Panc1 (cell line): ENCODE measurements at places on chromosomes 11 and 22.
A peak's percentile ranks its signal among the peaks of the same experiment; 100 is the strongest.

- peak; percentile 13 for DNase-seq
Measured at GRCh38 chr22:20571531-20572007, 64.2 kb downstream of the MED15 start.

DNA sequence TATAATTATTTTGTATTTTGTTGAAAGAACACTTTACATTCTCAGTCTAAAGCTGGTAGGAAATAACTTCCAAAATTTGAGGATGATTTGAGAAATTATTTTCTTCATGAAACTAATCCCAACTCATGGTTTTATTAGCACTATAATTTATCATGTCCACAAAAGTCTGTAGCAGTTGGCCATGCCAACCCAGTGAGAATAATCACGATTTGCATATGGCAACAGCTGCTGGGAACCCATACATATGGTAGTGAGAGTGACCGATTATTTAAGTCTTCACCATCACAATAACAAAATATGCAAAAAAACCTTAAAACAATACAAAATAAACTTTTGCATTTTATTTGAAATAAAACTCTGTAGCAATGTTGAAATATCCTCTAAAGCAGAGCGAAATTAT, 445.9 kb upstream of the ANO3 start:
- DNase-seq = no peak

- no peak for DNase-seq
Measured at GRCh38 chr11:88345949-88346348, 8.4 kb upstream of the CTSC start.

GRCh38 chr11:8341996-8342395, 78.3 kb upstream of the LMO1 start:
- no peak for DNase-seq

- DNase-seq = no peak
Measured at GRCh38 chr11:120404495-120404894, 68.3 kb downstream of the ARHGEF12 start.

DNA sequence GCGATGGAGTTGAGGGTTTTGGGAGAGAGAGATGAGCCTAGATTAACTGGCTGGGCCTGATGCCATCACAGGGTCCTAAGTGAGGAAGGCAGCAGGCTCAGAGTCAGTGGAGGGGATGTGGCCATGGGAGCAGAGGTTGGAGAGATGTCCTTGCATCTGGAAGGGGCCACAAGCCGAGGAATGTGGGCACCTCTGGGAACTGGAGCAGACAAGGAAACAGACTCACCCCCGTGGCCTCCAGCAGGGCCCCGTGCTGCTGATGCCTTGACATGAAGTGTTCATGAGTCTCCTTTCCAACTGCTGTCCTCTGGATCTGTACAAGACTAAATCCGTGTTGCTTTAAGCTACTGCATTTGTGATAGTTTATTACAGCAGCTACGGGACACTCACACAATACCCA, 49.2 kb downstream of the SHISAL1 start:
- DNase-seq = no peak

GRCh38 chr22:20009018-20009491, 7.6 kb downstream of the ARVCF start:
- DNase-seq = no peak

GRCh38 chr11:132960273-132961078, 571.8 kb downstream of the OPCML start:
- no peak for DNase-seq

- DNase-seq = no peak
Measured at GRCh38 chr11:31940371-31941037, 129.4 kb upstream of the PAX6 start.

GRCh38 chr22:50255099-50255498, 4.0 kb upstream of the HDAC10 start:
- DNase-seq = no peak

DNA sequence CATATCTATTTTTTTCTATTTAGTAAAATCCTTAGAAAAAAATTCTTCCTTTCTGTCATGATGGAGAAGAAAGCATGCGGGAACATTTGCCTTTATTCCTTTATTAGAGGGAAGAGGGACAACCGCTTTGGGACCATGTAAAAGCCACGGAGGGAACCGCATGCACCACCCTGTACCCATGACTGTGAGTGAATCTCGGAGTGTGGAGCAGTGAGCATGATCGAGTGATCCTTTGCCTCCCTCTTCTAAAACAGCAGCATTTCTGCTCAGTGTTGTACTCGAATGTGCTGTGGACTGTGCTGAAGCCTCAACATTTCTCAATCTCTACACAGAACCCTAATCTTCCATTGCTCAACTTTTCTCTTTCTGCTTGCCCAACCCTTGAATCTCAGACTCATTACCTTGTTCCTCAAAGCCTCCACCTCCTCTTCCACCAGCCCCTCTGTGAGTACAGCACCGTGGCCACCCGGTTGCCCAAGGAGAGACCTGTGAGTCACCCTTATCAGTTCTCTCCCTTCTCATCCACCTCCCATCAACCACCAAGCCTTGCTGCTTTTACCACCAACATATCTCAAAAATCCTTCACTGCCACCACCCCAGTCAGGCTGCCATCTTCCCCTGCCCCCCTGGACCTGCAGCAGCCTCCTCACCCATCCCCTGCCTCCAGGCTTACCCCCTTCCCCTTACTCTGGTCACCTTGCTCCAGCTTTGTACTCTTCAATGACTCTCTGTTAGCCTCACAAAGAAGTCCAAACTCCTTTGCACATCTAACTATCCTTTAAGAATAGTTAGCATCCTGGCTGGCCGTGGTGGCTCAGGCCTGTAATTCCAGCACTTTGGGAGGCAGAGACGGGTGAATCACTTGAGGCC, 103.1 kb downstream of the NAT10 start:
- DNase-seq = no peak

DNA sequence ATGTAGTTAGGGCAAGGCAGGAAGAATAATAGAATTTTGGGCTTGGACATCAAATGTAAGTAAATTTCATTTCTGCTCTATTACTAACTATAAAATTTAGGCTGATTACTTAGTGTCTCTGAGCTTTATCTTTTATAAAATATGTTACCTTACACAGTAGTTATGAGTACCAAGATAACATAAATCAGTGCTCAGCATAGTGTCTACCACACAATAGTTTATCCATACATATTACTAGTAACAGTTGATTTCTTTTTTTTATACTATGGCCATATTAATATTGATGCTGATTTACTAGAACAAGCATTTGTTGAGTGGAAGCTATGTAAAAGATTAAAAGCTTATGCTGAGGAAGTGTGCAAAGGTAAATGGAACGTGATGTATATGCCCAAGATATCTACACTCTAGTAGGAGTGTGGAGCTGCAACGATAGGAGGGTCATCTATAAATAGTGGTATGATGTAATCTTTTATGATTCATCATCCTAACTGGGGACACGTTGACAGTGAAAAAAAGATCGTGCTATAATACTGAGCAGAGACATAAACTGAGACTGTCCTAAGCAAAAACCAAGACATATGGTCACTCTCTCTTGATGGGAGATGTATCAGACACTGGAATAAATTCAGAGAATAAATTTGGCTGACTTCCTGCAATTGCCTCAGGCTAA, 8.7 kb upstream of the SLC5A12 start:
- no peak for DNase-seq

DNA sequence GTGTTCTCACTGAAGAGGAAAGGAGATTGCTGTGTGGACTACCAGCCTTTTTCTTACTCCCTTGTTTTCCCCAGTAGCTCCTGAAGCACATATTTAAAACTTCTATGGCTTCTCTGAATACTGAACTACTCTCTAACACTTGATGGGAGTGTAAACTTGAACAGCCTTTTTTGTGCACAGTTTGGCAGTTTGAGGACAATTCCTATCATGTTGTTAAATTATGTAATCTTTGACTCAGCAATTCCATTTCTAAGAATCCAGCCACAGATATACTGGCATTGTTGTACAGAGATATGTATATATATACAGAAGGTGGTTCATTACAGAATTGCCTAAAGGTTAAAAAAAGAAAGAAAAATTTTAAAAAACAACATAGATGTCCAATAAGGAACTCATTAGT, 47.1 kb upstream of the EED start:
- no peak for DNase-seq

DNA sequence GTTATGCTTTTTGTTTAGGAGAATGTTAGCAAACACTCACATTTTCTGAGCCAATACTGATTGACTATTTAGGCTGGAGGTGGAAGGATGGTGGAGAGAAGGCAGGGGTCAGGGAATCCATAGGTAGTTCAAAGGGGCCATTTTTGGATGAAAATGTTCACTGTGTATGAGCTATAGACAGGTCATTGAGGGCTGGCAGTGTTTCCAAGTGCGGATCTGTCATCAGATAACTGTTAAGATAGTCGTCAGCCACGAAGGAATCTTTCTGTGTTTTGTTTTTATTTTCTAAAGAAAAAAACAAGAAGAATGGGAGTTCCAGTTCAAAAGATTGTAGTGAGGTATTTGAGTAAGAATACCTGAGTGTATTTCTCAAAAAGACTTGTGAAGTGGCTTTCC, 3.1 kb downstream of the KCNJ5 start:
- no peak for DNase-seq

GRCh38 chr11:125890447-125891100, 3.1 kb downstream of the HYLS1 start:
- DNase-seq = no peak

DNA sequence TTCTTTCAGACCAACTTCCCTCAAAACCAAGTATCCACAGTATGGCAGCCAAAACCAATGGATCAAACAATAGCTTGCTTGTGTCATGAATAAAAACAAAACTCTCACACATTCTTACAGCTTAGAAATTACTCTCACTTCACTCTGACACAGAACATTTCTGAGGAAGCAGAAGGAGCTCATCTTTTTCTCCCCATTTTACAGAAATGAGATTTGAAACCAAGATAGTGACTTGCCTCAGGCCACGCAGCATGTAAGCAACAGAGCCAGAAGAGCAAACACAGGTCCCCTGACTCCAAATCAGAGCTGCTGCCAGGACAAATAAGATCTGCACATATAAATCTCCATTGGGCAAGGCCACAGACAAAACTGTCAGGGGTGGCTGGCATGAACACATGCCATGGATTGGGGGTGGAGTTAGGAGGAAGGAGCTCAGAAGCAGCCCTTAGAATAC, 64.8 kb downstream of the RAB30 start:
- no peak for DNase-seq

- DNase-seq = no peak
Measured at GRCh38 chr11:118071416-118072030, 5.4 kb upstream of the TMPRSS4 start.

GRCh38 chr22:43625242-43625641, 186.9 kb downstream of the EFCAB6 start:
- no peak for DNase-seq

GRCh38 chr11:2564008-2564530, 119.3 kb downstream of the KCNQ1 start:
- no peak for DNase-seq

DNA sequence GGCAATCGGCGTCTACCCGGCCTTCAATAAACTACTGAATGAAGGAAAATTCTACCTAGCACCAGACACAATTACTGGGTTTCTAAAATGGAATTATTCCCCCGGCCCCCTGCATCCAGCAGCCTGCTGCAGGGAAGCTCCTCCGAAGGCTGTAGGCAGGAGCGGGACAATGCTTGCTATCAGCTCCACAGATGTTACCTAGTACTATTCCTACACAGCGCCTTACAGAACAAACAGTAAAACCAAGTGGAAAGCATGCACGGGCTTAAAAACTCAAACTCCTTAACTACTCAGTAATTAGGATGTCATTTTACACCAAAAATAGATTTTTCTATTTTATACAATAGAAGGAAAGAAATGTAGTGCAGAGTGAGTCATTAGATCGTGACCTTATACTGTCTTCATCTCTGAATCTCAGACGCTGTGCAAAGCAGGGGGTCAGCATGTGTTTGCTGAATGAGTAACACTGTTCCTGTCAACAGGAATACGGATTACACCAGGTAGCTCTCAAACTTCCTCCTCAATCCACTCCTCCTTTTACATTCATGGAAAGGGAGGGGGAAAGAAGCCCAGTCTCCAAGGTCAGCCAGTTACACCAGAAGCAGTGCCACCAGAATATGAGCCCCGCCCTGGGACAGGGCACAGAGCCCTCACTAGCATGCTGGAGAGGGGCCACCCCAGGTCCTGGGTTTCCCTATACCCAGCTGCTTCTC, 74.9 kb downstream of the PACSIN2 start:
- DNase-seq = peak; percentile 78

DNA sequence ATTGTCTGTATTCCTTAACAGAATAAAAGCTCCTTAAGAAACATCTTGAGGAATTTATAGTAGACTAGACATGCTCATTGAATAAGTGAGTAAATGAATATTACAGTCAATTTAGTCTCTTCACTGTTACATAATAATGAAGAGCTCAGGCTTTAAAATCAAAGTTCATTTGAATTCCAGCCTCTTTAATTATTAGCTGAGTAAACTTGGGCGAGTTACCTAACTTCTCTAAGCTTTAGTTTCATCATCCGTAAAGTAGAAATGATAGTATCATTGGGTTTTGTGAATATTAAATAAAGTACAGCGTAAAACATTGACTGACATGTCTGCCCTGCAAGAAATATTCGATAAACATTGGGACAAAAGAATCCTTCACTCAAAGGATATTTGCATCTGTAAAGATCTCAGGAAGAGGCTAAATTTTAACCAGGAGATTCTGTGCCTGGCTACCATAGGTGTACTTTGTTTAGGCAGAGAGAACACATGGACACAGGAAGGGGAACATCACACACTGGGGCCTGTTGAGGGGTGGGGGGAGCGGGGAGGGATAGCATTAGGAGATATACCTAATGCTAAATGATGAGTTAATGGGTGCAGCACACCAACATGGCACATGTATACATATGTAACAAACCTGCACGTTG, 15.2 kb upstream of the BBOX1 start:
- DNase-seq = no peak

DNA sequence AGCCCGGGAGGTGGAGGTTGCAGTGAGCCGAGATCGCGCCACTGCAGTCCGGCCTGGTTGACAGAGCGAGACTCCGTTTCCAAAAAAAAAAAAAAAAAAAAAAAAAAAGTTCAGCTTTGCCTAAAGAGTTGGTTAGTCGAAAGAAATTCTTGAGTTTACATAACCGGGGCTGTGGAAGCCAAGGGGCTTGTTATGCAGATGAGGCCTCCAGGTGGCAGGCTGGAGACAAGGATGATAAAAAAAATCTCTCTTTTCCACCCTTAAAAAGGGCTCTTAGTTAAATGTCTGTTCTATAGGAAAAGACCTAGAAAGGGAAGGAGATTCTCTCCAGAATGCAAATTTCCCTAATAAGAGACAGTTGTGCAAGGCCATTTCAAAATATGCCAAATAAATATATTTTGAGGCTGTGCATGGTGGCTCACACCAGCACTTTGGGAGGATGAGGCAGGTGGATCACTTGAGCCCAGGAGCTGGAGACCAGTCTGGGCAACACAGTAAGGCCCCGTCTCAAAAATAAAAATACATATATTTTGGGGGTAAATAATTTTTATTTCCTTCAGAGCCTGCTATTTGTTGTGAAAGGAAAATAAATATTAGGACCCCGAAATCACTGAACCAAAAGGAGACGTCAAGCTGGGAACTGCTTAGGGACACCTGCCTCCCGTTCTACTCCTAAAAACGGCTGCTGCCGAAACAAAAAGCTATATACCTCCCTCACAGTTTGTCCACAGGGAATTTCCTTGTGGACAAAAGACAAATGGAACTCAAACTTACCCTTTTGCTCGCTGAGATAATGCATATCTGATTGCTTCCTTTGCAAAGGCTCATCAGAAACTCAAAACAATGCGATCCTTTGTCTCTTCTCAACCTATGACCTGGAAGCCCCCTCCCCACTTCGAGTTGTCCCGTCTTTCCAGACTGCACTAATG, 2.4 kb upstream of the IFITM2 start:
- peak; percentile 53 for DNase-seq
